Activated naive CD8-positive, alpha-beta T cell treated with anti-CD3 and anti-CD28 coated beads, Interleukin-2, amount 10 ng/mL, durations not matched to agents 7 days and 5 days (primary cell): ENCODE measurements at places on chromosomes 7 and 10. TPM values are rescaled to one million over a fixed set of nuclear protein-coding genes. Genes with fewer than 3 reads are reported as not detected.

The PALS2 gene
- total RNA-seq, result 20.4 TPM

The MOGAT3 gene
- total RNA-seq, result not detected

The CTTNBP2 gene
- not detected for total RNA-seq

The ZNF365 gene
- total RNA-seq, result 0.94 TPM

The CHRM2 gene
- total RNA-seq, result not detected

The KCP gene
- total RNA-seq, result 0.57 TPM

The ZNF488 gene
- total RNA-seq, result not detected

The LEP gene
- total RNA-seq, result not detected

The THSD7A gene
- not detected for total RNA-seq

The MBL2 gene
- not detected for total RNA-seq

The SAP25 gene
- 57.6 TPM for total RNA-seq

The CALML5 gene
- not detected for total RNA-seq

The C1QL3 gene
- total RNA-seq, result not detected

The GDF2 gene
- not detected for total RNA-seq

The SGCE gene
- total RNA-seq, result 0.97 TPM

The KIAA1549 gene
- total RNA-seq, result 1.1 TPM

The SDK1 gene
- 0.20 TPM for total RNA-seq

The LRRD1 gene
- not detected for total RNA-seq

The CPA4 gene
- total RNA-seq, result not detected

The RPS24 gene
- total RNA-seq, result 1,523 TPM

The NEUROD6 gene
- not detected for total RNA-seq
